ENCODE measurements at places on chromosomes 4 and X.

- DNase-seq, result no peak
Observed at GRCh38 chr4:40572692-40573310, 56.9 kb downstream of the RBM47 start.

DNA sequence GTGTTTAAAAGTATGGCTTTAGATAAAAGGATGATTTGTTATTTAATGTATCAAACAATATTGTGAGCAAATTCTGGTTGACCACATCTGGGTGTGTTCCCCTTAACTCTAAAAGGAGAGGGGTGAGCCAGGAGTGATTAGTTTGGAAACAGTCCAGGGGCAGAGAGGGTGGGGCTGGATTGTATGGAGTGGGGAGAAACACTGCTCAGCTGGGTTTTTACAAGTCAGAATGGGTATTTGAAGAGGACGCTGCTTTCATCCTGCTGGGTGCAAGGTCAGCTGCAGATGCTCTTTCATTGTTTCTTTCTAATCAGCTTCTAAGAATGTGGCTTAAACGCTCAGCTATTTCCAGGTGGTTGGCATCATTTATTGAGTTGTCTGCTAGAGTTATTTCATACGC lies 82.8 kb upstream of the LIMCH1 start:
- no peak for DNase-seq

DNA sequence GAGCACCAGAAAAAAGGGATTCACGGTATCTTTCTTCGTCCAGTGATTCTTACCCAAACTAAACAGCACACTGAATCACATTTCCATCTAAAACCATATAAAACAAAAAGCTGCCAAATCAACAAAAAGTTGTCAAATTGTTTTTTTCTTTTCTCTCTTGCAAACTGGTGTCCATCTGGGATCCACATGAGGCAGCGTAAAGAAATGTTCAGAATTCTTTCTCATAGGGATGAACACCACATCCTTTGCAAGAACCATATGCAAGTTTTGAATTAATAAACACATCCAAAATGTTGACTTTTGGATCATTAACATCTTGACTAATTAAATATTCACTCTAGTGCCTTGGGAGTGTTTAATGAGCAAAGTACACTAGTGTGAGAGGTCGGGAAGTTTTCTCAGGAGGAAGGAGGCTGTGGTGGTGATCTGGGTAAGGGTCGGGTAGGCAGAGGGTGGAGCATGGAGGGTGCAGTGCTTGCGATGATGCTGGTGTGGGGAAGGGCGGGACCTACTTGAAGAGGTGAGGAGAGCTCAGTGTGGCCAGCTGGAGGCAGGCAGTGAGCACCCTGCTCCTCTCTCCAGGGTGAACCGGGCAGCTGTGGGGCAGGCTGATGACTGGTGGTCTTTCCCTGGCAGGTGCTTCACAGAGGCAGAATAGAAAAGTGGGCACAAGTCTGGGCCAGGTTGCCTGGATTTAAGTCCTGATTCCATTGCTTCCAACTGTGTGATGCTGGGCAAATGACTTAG lies 72.8 kb downstream of the NSUN7 start:
- DNase-seq, result no peak

DNA sequence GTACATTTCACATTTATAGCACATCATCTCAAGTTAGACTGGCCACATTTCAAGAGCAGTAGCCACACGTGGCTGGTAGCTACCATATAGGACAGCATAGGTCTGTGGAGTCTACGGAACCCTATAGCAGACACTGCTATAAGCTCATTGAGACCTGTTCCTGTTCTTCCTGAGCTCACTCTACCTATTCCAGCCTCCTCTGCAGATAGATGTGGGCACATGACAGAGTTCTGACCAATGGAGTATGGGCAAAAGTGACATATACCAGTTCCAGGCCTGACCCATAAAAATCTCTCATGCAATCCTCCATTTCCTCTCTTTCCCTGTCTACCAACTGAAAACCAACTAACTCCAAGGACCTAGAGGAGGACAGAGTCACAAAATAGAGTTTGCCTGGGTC lies 3.5 kb upstream of the HDAC6 start:
- no peak for DNase-seq

- no peak for DNase-seq
Observed at GRCh38 chr4:26723216-26723615, 137.4 kb upstream of the STIM2 start.

- DNase-seq, result no peak
Observed at GRCh38 chr4:86955888-86956451, 21.2 kb downstream of the AFF1 start.

DNA sequence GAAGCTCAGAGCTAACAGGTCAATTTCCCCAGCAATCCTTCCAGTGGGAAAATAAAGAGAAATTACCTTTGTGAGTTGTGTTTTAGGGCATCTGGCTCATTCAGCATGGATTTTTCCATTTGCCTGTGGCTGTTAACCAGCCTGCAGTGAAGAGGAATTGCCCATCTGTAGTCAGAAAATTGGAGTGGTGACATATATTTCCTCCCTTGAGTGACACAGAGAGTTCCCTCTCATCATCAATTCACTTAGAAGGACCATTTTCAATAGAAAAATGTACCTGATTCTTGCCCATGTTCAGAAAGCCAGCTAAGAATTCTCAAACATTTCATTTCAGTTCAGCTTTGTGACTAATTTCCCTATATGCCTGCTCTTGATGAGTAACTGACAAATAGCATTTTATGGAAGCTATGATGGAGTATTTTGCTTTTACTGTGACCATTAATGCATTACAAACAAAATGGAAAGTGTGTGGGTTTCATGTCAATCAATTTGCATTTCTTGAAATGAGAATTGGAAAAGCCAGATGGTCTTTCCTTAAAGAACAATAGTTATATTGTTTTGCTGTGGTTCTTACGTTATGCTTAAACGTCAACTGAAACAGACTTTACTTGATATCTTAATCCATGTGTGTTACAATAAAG lies 155.8 kb downstream of the NWD2 start:
- DNase-seq, result no peak

GRCh38 chr4:185211035-185211434 lies 1.6 kb downstream of the SNX25 start:
- no peak for DNase-seq

DNA sequence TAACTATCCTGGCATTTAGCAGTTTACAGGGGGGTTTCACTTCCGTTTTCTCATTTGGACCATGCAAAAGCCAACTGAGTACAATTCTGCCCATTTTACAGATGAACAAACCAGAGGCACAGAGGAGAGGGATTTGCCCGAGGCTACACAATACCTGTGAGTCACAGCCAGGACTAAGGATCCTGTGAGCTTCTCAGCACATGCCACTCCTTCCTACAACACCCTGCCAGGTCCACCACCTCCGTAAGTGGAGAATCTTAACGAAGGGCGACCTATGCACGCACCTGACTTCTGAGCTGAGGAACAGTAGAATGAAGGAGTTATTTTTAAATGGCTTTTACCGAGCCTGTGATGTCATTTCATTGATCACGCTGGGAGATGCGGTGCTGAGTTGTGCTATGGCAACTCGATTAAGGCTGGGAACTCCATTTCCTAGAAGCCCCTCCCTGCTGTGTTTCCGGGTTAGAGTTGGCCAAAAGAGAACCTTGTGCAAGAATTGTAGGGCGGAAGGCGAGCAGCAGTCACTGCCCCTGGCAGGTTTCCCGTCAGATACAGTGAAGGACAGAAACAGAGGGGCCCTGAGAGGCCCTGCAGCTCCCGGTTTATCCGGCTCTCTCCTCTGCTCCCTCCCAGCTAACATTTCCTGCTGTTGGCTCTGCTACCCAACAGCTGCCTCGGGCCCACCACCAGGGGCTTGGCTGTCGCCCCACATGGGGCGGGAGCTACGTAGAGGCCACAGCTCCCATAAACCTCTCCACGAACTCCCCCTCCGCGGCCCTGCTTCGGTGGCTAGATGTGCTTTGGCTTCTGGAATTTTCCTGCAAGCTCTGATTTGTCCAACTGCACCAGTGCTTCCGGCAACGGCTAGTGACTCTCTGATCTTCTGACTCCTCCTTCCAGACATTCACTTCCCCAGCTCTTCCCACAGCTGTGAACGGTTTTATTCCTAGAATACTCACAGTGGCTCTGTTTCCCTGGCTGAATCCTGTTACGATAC lies 75.1 kb upstream of the USP9X start:
- peak; percentile 28 for DNase-seq

GRCh38 chrX:46653482-46653881 lies 79.9 kb downstream of the CHST7 start:
- DNase-seq, result no peak

- no peak for DNase-seq
Observed at GRCh38 chrX:129998021-129998420, 15.6 kb downstream of the BCORL1 start.

- no peak for DNase-seq
Observed at GRCh38 chr4:112946127-112946526, 103.3 kb upstream of the ANK2 start.

GRCh38 chrX:32877592-32877991 lies 333.8 kb downstream of the DMD start:
- DNase-seq, result no peak

- DNase-seq, result no peak
Observed at GRCh38 chr4:3320361-3321023, 27.7 kb downstream of the RGS12 start.

DNA sequence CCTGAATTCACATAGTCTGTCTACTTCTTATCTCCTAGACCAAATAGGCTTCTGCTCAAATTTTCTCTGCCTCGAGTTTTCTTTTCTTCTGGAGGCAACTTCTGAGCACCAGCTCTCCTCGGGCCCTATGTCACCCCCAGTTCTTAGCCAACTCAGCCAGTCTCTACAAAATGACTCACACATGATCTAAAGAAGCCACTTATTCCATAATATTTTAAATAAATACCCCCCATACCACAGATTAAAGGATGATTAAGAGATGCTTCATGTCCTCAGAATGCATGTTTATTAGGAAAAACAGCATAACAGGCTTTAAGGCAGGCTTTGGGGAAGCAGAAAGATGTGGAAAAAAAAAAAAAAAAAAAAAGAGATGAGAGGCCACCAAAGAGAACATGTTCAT lies 36.6 kb upstream of the DDX53 start:
- no peak for DNase-seq

GRCh38 chr4:171142045-171142444 lies 671.2 kb upstream of the GALNTL6 start:
- DNase-seq, result no peak

- DNase-seq, result no peak
Observed at GRCh38 chr4:7632341-7632740, 197.6 kb upstream of the PSAPL1 start.

DNA sequence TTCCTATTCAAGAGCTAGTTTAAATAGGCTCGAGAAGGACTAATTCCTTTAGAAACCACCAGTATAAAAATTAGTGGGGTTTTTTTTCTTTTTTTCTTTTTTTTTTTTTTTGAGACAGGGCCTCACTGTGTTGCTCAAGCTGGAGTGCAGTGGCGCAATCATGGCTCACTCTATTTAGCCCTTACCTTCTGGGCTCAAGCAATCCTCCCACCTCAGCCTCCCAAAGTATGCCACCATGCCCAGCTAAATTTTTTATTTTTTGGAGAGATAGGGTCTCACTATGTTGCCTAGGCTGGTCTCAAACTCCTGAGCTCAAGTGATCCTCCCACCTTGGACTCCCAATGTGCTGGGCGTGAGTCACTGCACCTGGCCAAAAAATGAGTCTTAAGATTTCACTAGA lies 52.8 kb downstream of the APOO start:
- no peak for DNase-seq

GRCh38 chrX:13927175-13927574 lies 102.5 kb downstream of the GEMIN8 start:
- no peak for DNase-seq

DNA sequence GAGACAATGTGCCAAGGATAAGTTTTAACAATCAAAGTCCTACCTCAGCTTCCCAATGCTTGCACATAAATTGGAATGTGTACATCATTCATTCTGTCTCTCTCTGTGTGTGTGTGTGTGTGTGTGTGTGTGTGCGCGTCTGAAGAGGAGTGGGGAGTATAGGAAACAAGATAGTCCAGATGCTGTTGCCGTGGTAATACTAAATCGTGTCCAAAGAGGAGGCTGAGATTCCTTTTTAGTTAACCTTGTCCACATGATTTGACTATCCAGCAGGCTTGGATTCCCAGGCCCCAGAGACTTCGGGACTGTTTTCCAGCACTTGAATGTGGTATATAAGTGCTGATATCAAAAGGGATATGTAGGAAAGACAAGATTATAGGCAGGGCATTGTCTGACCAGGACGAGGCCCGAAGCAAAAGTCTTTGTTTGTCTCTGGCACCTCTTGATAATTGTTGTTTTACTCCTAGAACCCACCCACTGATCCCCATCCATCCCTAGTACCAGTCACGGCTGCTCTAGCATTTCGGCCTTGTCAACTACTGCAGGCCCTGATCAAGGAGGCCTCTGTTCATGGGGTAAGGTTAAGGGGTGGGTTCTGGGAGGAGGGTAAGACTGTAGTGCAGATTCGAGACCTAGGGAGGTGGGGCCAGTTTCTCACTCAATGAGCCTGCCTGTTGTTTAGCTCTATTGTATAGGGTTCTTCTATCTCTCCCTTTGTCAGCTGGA lies 3.9 kb downstream of the PLP1 start:
- DNase-seq, result no peak
